ENCODE measurements at places on chromosomes 5 and 9.
A peak's percentile ranks its signal among the peaks of the same experiment; 100 is the strongest.

DNA sequence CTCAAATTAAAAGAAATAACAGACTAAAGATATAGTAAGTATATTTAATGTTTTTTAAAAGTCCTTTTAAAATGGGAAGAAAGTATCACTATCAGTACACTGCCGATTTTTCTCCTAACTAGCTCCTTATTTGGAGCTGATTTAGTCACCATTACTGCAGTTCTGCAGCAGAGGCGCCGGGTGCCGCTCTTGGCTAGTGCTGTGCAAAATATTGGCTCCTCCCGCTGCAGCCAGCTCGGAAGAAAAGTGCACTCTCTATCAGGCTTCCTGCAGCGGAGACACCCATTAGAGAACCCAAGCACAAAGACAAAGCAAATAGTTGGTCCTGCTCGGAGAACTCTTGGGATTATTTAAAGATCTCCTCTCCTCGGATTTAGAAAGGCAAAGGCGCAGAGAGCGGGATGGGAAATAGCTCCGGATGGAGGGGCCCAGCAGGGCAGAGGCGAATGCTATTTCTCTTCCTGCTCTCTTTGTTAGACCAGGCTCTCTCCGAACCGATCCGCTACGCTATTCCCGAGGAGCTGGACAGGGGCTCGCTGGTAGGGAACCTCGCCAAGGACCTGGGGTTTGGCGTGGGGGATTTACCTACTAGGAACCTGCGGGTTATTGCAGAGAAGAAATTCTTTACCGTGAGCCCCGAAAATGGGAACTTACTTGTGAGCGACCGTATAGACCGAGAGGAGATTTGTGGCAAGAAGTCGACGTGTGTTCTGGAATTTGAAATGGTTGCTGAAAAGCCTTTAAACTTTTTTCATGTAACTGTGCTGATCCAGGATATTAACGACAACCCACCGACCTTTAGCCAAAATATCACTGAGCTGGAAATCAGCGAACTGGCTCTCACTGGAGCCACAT lies at the start of gene PCDHGB3:
Gene PCDHGB3 (plus strand): TSS at position 249 of the 855 bp plus-strand sequence. CDS start 153 bp downstream, at position 402.
- peak; percentile 76 for DNase-seq

DNA sequence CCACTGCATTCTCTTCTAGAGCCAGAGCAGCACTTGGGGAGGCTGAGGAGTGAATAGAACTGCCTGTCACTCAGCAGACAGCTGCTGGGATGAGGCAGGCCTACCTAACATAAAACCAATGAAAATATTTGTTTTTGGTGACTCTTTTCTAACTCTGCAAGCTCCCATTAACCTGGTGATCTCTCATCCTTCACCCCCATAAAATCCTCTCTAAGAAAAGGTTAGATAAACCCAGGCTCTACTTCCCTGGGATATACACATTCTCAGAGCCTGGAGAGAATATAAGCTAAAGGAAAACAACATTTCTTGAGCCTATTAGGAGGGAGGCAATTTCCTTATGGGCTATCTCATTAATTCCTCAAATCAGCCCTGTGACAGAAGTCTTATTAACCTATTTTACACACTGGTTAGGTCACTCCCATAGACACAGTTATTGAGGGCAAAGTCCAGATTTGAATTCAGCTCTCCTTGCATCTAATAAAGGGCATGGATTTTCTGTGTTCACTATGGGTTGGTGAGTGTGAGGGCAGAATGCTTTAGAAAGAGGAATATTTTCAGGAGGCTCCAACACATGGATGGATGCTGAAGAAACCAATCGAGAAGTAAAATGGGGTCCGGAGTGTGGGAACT lies 492.9 kb downstream of the CCDC171 start:
- no peak for DNase-seq

DNA sequence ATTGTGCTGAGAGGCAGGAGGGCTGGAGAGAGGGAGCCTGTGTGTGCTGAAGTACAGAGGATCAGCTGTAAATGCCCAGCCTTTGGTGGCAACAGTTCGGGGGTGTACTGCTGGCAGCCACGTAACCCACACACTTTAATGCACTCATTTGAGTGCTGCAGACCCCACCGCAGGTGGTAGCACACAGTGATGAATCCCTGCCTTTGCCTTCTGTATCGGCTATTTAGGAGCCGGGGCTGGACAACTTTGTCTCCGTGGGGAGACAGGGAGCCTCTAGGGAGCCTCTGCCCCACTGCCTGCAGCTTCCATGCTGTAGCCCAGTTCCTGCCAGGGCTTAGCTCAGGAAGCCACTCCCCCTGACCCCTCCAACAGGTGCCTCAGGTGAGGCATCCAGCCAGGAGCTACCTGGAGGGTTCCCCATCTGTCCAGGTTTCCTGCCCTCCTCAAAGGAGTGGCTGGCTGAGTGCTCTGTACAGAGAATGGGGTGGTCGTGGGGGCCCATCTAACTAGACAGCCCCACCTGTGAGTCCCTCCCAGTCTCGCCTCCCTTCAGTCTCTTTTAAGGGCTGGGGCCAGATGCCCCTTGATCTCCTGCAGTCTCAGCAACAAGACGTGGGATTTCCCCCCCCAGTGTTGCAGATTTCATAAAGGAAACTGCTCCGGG lies 44.5 kb downstream of the SECISBP2 start:
- no peak for DNase-seq

GRCh38 chr5:144304688-144305087 lies 134.0 kb downstream of the KCTD16 start:
- DNase-seq: no peak

DNA sequence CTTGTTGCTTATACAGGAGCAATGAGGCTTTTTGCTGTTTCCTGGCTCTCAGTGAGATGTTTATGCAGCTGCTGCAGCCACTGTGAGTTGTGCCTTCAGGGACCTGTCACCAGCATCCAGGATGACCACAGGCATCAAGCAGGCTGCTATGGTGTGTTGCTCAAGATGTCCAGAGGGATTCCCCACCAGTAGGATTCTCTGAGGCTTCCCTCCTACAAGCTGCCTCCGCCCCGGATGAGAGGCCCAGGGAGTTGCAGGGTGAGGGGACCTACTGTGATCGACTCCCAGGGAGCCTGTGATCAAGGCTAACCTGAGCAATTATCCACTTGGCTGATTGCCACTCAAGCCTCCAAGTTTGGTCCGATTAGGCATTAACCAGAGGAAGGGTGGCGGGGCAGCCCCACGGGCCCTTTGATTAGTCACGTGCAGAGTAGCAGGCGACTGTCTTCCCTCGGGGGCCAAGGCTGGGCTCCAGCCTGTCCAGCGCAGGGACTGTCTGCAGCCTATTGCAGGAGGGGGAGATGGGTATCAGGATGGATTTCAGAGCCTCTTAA lies 1.8 kb upstream of the FAT2 start:
- DNase-seq: no peak
